ENCODE measurements at places on chromosomes 2 and 18.

DNA sequence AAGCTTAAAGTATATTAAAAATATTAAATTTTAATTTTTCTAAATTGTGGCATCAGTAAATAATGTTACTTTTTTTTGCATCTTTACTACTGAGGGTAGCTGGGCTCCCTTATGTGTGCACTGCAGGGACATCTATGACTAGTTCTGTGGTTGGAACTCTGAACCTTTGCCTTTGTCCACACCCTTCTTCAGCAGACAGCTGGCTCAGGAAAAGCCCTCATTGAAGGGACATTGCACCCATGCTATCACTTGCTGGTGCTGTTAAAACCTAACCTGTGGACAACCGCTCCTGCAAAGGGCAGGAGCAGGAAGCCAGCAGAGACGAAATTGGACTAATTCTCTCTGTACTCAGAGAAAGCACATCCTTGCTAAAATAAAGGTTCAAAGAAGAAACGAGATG is 30.1 kb downstream of the MOCOS start:
- DNase-seq: no peak

GRCh38 chr18:57542126-57542525 is 44.4 kb downstream of the FECH start:
- DNase-seq: no peak

GRCh38 chr18:54440292-54440691 is 82.6 kb downstream of the C18orf54 start:
- DNase-seq: no peak

GRCh38 chr2:26671691-26672090 is 20.8 kb upstream of the KCNK3 start:
- DNase-seq: no peak

- no peak for DNase-seq
Measured at GRCh38 chr2:98467082-98467536, 22.5 kb downstream of the INPP4A start.
